ENCODE measurements at places on chromosomes 4 and X.
A peak's percentile ranks its signal among the peaks of the same experiment; 100 is the strongest.

GRCh38 chr4:25180524-25181131, 20.4 kb upstream of the SEPSECS start:
- DNase-seq, result peak; percentile 89

- no peak for DNase-seq
Observed at GRCh38 chr4:105712766-105713165, 4.2 kb downstream of the GSTCD start.

DNA sequence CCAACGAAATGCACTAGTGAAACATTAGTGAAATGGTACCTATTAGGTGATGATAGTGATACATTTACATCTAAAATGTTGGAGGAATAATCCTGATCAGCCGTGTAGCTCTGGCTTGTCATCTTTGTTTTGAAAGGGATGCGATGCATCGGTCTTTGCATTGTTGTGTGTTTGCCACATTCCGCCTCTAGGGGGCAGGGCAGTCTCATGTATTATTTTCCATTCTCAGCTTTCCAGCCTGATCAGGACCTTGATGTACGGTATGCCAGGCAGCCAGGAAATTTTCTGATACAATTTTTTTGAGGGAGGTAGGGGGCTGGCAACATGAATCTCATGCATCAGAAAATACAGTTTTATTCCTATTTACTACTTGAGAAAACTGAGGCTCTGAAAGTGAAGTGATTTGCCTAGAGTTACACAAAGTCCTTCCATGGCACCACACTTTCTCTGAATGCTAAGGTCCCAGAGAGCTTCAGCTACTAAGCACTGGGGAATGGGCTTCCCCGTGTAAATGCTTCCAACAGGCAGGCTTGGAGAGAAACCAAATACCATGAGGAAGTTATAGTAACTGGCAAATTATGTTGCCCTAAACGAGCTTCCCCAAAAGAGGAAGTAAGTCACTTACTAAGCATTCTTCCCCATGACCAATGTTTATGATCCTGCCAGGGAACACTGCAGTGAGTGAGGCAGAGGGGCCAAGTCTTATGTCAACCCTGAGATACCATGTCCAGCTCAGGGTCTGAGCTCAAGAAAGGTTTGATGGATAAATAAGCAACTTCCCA, 31.8 kb upstream of the IQSEC2 start:
- peak; percentile 72 for DNase-seq

DNA sequence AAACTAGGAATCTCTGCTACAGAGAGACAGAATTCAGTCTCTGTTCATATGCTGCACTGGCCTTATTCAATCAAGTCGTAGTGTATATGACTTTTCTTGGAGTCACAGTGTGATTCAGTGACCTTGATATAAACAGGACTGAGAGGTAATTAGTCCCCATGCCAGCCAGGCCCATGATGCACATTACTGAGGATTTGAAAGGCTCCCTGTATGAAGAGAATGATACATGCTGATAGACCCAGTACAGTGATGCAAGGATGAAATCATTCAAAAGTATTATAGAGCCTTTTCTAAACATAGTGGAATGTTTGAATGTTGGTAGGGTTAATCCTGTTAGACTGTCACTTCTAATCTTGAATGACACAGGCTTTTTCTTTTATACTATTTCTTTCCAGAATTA, 34.1 kb downstream of the ANXA3 start:
- no peak for DNase-seq

DNA sequence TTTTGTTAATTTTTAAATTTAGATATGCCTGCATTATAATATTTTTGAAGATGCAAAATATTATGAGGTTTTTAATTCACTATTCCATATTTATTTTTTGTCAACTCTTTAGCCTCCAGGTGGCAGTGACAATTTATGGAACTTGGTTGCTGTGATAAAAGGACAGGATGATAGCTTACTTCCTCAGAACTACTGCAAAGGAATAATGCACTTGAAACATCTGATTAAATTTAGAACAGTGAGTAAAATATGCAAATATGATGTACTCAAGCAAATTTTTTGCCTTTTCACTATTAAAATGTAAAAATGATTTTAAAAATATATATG, 45.1 kb downstream of the SPATA4 start:
- DNase-seq, result peak; percentile 46

DNA sequence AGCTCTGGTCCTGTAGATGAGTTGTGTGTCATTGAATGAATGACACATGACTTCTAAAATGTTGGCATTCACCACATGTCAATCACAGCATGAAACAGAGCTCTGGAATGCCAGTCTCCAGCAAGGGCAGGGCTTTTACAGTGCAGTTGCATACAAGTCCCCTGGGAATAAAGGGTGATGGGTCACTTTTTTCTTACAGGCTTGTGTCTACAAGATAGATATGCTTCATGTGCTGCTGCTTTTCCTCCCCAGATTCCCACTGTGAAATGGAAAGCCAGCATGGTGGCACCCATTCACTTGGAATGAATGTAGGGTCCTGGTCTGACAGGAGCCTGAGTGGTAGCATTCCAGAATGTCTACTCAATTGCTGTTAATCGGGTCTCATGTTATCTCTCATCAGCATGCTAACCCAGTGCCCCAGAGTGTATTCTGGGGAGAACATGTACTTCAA, 159.1 kb upstream of the KIT start:
- DNase-seq, result no peak

DNA sequence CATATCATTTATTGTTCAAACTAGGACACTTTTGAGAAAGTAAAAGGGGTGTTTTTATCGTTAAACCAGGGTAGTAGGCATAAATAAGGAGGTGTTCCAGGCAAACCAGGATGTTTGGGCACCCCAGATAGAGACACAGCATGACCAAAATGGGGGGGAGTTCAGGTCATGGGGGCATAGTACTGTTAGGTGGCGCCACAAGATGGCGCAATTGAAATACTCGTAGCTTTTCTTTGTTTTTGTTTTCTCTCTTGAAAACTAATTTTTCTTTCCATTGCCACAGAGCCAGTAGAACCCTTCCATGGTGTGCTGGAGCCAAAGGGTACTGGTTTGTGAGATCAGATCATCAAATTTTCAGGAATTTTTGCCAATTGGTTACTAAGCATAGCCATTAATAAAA, 283.4 kb downstream of the BCOR start:
- peak; percentile 62 for DNase-seq

DNA sequence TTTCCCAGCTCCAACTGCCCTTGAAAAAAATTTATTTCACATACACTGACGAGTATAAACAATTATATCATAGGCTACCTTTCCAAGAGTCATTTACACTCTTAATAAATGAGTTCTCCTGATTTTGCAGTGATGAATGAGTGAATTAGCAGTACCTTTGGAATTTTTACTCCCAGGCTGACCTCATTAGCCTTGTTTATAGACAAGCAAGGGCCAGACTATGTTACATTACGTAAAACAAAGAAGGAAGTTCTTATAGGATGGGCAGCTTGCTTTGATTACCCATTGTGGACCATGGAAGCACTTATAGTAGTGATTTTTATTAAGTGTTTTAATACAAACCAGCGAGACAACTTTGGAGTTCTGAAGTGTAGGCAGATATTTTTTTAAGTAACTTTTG, 112.9 kb upstream of the C1QTNF7 start:
- no peak for DNase-seq

GRCh38 chr4:144655491-144655890, 9.5 kb downstream of the HHIP start:
- no peak for DNase-seq

DNA sequence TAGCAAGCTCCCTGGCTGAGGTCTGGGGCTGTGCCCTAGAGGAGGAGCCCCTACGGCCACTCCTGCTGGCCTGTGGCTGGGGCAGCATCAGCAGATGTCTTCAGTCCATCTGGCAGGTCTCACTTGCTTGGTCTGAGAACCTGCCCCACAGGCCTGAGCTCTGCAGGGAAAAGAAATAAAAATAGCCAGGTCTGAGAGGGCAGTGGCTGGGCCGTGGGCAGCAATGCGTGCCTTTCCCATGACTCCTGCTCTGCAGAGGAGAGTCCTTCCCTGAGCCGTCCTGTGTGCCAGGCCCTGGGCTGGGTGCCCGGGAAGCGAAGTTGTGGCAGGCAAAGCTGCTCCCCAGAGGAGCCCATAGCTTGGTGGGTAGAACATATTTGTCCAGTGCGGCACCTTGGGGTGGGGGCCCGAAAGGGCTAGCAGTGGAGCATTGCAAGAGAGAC, 11.3 kb upstream of the KIAA0232 start:
- DNase-seq, result no peak

GRCh38 chr4:140152751-140153418, 1.1 kb downstream of the MAML3 start:
- peak; percentile 59 for DNase-seq

DNA sequence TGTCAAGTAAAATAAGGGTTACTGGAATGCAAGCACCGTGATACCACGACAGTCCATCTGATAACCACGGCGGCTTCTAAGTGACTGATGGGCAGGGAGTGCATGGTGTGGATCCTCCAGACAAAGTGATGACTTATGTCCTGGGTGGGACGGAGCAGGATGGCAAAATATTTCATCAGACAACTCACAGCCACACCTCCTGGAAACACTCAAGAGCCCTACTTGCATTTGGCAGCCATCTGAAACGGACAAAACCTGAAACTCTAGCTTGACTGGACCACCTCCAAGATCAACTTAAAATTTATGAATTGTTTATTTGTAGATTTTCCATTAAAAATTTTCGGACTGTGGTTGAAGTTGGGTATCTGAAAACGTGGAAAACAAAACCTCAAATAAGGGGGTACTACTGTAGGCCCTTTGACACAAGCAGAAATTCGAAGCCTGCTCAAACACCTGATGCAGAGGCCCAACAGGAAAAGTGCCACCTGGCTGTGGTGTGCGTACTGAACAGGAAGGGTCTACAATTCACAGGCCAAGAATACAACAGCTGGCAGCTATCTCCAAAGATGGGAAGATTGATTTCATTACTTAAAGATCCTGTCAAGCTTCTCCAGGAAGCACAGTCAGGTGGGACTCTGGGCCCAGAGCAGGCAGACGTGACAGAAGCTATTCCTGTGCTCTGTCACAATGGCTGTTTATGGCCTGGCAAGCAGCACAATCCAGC, 26.0 kb downstream of the LRIT3 start:
- DNase-seq, result no peak

- DNase-seq, result no peak
Observed at GRCh38 chr4:163701916-163702315, 207.4 kb downstream of the TMA16 start.

GRCh38 chr4:75498041-75498440, 16.2 kb downstream of the RCHY1 start:
- no peak for DNase-seq

DNA sequence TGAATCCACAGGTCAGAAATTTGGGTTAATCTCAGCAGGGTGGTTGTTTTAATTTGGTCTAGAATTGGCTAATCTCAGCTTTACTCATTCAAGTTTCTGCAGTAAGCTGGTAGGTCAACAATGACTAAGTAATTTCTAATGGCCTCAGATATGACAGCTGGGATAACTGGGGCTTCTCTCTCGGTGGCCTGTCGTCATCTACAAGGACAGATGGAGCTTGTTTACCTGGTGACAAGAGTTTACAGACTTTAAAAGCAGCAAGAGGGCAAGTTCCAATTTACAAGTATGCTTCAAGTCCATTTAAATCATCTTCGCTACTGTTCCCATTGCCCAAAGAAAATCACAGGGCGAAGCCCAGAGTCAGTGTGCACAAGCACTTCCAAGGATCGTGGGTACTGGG, 453.9 kb downstream of the PDHA2 start:
- DNase-seq, result no peak

DNA sequence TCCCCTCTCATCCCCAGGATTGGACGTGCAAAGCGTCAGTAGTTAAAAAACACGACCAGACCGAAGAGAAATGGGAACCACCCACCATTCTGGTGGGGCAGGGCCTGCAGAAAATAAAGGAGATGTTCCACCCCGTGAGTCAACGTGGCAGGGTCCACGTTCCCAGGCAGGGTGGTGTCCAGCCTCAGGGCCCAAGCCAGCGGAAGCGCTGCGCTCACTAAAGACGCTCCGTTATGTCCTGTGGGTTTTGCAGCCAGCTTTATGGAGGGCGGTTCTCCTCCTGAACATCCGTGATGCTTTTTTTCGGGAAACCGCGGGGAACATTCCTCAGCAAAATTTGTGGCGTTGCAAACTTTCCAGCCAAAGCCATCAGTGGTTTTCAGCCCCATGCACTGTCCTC, 93.4 kb upstream of the SHOX start:
- DNase-seq, result no peak

GRCh38 chr4:27003642-27004113, 143.0 kb downstream of the STIM2 start:
- peak; percentile 3 for DNase-seq

DNA sequence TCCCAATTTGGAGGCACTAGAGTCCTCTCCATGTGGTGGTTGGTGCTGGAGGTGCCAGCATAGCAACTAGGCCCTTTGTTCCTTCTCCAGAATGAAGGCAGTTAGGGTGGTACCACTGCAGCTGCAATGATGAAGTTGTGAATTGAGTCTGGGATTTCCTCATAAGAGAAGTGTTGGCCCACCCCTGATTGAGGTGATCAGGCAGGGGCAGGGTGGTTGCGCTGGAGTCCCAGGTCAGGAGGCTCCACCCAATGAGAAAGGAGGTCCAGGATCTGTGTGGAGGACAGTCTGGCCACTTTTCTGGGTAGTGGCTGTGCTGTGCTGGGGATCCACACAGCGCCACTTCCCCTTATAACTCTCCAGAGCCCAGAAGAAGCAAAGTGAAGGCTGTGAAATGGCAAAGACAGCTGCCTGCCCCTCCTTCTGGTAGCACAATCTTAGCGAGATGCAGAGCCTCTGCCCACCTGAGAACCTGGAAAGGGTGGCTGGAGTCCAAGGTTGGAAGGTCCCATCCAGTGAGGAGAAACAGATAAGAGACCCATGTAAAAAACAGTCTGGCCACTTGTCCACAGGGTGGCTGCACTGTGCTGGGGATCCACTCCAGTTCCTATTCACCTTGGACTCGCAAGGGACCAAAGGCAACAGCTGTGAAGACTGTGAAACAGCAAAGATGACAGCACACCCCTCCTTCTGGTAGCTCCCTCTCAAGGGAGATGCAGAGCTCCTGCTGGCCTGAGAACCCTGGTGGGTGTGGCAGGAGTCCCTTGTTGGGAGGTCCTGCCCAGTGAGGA, 124.6 kb downstream of the RRAGB start:
- no peak for DNase-seq

- no peak for DNase-seq
Observed at GRCh38 chrX:45187731-45188130, 12.9 kb downstream of the DIPK2B start.

DNA sequence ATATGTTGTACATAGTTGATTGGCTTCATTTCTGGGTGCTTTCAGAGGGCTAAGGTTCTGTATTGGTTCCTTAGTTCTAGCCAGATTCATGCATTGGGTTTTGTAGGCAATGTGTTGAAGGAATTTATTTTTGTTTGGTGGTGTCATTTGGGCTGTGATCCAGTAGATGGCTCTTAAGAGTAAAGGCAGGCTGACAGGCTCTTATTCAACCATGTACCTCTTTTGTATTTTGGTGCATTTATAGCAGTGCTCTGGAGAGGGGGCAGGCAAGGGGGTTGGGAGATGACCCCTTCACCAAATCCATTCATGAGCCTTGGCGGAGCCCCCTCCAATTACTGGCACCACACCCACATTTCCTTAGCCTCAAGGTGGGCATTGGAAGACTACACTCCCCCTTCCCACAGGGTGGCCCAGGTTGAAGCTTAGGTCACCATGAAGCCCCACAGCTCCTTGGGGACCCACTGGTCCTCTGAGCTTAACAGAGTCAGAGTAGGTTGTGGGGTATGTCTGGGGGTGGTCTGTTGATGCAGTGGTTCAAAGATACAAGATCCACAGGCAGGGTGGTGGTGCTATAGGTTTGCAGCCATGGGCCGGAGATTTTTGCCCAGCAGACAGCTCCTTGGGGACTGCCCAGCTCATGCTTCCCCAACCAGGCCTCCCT, 143.0 kb upstream of the GNPDA2 start:
- peak; percentile 5 for DNase-seq

GRCh38 chr4:66045913-66046312, 375.6 kb upstream of the EPHA5 start:
- DNase-seq, result no peak

Data from hematopoietic multipotent progenitor cell treated with erythropoietin and hydrocortisone succinate and interleukin-3 and kit ligand, for 6 days (in vitro differentiated cells).